ENCODE measurements at places on chromosomes 11 and 22.

- no peak for DNase-seq
Measured at GRCh38 chr22:33209930-33210784, 152.0 kb upstream of the SYN3 start.

- no peak for DNase-seq
Measured at GRCh38 chr11:85647078-85647477, 689 bp upstream of the TMEM126A start.

GRCh38 chr11:22458161-22458560 is 120.0 kb downstream of the SLC17A6 start:
- DNase-seq: no peak

DNA sequence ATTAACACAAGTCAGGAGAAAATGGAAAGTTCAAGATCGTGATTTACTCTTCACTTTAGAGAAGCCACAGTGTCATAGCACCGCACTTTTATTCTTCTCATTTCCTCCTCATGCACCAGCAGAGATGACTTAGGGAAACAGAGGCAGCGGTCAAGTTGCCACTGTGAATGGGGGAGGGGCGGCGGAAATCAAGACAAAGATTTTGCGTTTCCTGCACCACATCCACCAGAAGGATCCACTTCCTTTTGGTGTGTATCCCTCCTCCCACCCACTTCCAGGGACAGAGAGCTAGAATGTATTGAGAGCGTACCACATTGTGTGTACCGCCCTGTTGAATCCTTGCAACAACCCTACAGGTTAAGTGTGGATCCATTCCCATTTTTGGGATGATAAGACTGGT is 21.8 kb downstream of the TSPAN18 start:
- no peak for DNase-seq

DNA sequence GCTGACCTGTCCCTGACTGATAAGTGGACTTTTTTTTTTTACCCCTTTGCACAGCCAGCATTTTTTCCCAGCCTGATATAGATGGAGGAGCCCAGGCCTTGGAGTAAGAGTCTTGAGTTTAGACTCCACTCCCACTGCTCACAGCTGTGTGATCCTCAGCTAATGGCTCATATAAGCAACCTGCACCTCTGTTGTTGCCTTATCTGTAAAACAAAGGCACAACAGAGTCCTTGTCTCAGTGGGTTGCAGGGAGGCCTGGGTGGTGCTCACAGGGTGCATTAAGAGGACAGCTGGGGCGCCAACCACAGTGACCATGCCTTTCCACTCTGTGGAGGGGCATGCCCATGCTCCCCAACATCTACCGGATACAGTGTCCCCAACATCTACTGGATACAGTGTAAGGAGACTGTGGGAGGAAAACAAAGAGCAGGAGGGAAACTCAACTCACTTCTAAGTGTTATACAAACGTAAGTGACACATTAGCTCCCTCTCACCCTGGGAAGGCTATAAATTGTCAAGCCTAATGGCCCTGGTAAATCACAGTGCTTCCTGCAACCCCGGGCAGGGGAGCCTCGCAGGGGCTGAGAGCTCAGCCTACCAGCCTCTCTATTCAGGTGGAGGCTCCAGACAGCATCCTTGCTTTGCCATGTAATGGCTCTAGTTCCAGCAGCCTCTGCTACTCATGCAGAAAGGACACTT is 109.5 kb downstream of the TENM4 start:
- DNase-seq: no peak

Measured in central memory CD4-positive, alpha-beta T cell (primary cell).